Memory B cell (primary cell): ENCODE measurements at places on chromosomes 16 and 17.

DNA sequence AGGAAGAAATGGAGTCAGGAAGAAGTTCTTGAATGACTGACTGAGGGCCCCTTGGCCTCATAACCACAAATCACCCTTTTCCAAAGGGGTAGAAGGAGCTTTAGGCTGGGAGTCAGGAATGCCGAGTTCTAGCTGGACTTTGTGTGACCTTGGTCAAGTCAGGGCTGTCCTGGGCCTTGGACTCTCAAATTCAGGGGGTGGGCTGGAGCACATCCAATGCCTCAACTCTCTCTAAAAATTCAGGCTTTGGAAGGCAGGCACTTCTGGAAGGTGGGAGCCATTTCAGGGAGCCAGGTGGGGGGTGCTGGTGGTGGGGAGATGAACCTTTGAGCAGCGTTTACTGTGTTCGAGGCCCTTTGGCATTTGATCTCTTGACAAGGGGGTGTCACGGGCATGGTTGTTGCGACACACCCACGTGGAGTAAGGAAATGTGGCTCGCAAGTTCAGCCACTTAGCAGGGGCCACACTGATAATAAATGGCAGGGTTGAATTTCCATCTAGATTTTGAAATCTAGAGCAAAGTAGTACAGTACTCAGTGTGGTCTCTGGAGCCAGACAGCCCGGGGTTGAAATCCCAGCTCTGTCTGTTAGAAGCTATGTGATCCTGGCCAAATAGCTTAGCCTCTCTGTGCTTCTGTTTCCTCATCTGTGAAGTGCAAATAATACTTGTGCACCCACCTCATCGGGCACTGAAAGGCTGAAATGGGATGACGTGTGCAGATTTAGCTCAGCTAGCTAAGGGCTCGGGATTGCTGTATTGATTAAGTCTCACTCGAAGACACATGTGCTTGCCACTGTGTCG, 47.1 kb upstream of the CIBAR2 start:
- peaks cover 15% of the 10 kb centered on the region for H3K27me3 ChIP-seq
- no peak overlapping the region for H3K27ac ChIP-seq
- no peaks in the 10 kb centered on the region for H3K36me3 ChIP-seq
- H3K4me3 ChIP-seq, result no peak overlapping the region

DNA sequence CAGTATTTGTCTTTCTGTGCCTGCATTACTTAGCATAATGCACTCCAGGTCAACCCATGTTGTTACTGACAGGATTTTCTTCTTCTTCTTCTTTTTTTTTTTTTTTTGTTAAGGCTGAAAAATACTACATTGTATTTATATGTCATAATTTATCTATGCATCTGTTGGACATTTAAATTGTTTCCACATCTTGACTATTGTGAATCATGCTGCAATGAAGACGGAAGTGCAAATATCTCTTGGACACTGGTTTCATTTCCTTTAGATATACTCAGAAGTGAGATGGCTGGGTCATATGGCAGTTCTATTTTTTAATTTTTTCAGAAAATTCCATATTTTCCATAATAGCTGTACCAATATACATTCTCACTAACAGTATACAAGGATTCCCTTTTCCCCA, 272.7 kb upstream of the PMFBP1 start:
- DNase-seq, result no peak
- no peaks in the 10 kb centered on the region for H3K27me3 ChIP-seq
- no peak overlapping the region for H3K27ac ChIP-seq
- no peaks in the 10 kb centered on the region for H3K36me3 ChIP-seq

GRCh38 chr16:14483819-14484385, 146.2 kb downstream of the PARN start:
- H3K36me3 ChIP-seq, result peaks cover 36% of the 10 kb centered on the region
- H3K27me3 ChIP-seq, result no peaks in the 10 kb centered on the region
- H3K27ac ChIP-seq, result no peak overlapping the region

DNA sequence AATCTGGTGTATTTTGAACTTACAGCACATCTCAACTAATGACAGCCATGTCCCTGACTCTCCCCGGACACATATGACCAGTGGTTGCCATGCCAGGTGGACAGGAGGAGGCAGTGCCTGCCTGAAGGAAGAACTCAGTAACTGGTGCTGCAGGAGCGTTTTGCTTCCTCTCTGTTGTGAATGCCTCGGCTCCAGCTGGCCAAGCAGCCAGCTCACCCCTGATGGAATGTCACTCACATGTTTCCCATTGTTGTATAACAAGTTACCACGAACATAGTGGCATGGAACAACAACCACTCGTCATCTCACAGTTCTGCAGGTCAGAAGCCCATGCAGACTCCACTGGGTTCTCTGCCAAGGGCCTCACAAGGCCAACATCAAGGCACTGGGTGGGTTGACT, 20.1 kb upstream of the IRF8 start:
- peaks cover 13% of the 10 kb centered on the region for H3K4me1 ChIP-seq
- DNase-seq, result no peak
- no peak overlapping the region for H3K27ac ChIP-seq
- H3K36me3 ChIP-seq, result no peaks in the 10 kb centered on the region
- H3K4me3 ChIP-seq, result no peak overlapping the region

DNA sequence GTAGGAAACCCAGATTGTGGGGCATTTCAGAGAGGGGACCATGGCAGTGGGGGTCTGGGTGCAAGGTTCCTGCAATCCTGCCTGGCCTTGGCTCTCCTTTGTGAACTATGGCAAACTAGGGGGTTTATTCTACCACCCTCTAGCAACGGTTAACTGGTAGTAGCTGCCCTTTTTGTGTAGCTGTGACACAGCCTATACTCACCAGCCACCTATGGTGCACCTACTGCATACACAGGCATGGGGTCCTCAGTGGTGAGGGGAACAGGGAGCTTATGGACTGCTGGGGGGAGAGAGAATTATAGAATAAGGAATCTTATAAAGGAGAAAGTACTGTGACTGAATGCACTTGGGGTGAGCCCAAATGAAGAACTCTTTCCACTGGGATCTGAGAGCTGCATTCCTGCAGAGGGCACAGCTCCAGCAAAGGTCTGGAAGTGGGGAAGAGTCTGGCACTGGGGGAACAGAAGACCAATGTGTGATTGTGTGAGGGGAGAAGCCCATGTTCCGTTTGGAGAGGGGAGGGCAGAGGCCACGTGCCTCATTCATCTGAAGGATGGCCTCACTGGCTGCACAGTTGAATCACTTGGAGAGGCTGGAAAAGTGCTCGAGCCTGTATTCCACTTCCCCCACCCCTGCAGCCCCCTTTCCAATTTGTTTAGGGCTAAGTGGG, 2.1 kb downstream of the MT1X start:
- no peak for DNase-seq
- no peak overlapping the region for H3K4me3 ChIP-seq
- H3K27me3 ChIP-seq, result peaks cover 6% of the 10 kb centered on the region
- H3K36me3 ChIP-seq, result peaks cover 3% of the 10 kb centered on the region
- no peak overlapping the region for H3K27ac ChIP-seq
- H3K4me1 ChIP-seq, result peaks cover 9% of the 10 kb centered on the region

DNA sequence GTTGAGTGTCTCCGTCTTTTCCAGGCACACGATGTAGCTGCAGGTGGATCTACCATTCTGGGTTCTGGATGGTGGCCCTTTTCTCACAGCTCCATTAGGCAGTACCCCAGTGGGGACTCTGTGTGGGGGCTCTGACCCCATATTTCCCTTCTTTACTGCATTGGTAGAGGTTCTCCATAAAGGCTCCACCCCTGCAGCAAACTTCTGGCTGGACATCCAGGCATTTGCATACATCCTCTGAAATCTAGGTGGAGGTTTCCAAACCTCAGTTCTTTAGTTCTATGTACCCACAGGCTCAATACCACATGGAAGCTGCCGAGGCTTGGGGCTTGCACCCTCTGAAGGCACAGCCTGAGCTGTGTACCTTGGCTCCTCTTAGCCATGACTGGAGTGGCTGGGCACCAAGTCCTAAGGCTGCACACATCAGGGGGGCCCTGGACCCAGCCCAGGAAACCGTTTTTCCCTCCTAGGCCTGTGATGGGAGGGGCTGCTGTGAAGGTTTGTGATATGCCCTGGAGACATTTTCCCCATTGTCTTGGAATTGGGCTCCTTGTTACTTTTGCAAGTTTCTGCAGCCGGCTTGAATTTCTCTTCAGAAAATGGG, 14.0 kb downstream of the ABCC1 start:
- no peak overlapping the region for H3K4me3 ChIP-seq
- peaks cover 36% of the 10 kb centered on the region for H3K4me1 ChIP-seq
- no peak for DNase-seq

DNA sequence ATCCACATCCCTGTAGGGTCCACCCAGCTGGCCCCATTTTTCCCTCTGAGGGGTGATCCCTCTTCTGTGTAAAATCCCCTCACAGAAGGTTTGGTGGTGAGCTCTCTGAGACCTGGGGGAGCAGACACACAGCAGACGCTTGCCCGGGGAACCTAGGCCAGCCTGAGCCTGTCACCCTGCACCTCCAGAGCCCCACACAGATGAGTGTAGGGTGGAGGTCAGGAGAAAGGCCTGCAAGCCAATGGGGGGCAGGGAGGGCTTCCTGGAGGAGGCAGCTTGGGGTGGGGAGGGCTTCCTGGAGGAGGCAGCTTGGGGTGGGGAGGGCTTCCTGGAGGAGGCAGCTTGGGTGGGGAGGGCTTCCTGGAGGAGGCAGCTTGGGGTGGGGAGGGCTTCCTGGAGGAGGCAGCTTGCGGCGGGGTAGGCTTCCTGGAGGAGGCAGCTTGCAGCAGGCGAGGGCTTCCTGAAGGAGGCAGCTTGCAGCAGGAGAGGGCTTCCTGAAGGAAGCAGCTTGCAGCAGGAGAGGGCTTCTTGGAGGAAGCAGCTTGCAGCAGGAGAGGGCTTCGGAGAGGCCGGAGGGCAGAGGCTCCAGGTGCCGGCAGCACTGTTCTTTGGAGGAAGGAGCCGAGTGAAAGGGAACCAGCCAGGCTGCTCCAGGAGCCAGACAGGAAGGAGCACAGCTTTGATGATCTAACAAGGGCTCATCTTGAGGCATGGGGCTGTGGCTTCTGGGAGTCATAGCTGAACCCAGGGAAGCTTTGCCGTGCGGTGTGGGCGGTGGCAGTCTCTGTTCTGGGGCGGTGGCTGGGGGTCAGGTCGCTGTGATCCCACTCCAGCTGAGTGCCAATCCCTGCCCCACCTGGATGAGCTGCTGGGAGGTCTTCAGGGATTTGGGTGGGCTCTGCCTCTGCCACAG, 83.7 kb upstream of the ZNF469 start:
- no peak overlapping the region for H3K4me3 ChIP-seq
- no peaks in the 10 kb centered on the region for H3K36me3 ChIP-seq
- H3K27ac ChIP-seq, result no peak overlapping the region
- peaks cover 21% of the 10 kb centered on the region for H3K27me3 ChIP-seq
- no peaks in the 10 kb centered on the region for H3K4me1 ChIP-seq

GRCh38 chr17:13398091-13398490, 203.6 kb downstream of the HS3ST3A1 start:
- DNase-seq, result no peak
- H3K27me3 ChIP-seq, result peaks cover 2% of the 10 kb centered on the region
- H3K4me1 ChIP-seq, result no peaks in the 10 kb centered on the region
- H3K4me3 ChIP-seq, result no peak overlapping the region
- H3K27ac ChIP-seq, result no peak overlapping the region

- peaks cover 7% of the 10 kb centered on the region for H3K36me3 ChIP-seq
- H3K27ac ChIP-seq, result no peak overlapping the region
- H3K4me3 ChIP-seq, result no peak overlapping the region
- DNase-seq, result no peak
Measured at GRCh38 chr16:74558873-74559272, 48.0 kb downstream of the GLG1 start.

GRCh38 chr16:49465661-49466528, 92.3 kb downstream of the C16orf78 start:
- H3K27ac ChIP-seq, result no peak overlapping the region
- H3K27me3 ChIP-seq, result peaks cover 2% of the 10 kb centered on the region
- H3K4me3 ChIP-seq, result no peak overlapping the region

DNA sequence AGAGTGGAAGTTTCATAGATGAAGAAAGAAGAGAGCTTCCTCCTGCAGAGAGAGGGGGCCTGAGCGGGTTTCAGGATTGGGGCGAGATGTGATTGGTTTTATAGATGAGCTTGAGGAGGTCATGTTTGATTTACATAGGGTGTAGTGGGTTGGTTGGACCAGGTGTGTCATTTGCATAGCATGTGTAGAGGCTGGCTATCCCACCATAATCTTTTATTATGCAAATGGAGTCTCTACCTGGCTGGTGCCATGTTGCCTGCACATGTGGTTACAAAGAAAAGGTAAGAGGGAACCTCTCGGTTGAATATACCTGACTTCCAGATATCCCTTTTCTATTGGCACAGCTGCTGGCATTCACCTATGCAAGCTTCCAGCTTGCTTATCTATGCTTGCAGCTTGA, 228.1 kb downstream of the BCAS3 start:
- H3K27ac ChIP-seq, result no peak overlapping the region
- H3K36me3 ChIP-seq, result peaks cover 13% of the 10 kb centered on the region
- no peaks in the 10 kb centered on the region for H3K4me1 ChIP-seq
- H3K27me3 ChIP-seq, result no peaks in the 10 kb centered on the region

DNA sequence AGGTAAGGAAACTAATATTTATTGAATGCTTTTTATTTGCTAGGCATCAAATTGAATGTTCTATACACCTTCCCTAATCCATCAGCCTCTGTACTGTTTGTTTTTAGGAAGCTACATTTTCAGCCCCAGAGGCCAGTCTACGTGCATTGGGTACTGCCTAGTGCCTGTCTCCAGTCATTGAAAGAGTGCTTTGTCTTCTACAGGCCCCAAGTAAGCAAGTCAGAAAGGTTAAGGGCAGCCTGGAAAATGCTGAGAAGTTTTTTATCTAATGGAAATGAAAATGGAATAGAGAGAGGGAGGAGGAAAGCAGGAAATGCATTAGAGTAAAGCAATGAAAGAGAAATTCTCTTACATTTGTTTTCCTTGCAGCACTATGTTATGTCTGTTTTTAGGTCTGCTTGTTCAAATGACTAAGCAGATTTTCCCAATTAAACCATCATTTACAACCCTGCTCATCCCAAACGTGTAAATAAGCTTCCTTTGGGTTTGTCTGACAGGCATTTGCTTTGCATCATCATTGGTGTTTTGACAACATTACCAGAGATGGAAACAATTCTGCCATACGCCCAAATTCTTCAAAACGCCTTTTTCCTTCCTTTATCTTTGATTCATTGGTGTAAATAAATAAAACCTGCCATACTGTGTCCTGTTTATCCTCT, 116.0 kb upstream of the GOT2 start:
- H3K36me3 ChIP-seq, result no peaks in the 10 kb centered on the region
- DNase-seq, result no peak
- peaks cover under 1% of the 10 kb centered on the region for H3K4me1 ChIP-seq
- no peak overlapping the region for H3K27ac ChIP-seq
- no peaks in the 10 kb centered on the region for H3K27me3 ChIP-seq
- H3K4me3 ChIP-seq, result no peak overlapping the region

DNA sequence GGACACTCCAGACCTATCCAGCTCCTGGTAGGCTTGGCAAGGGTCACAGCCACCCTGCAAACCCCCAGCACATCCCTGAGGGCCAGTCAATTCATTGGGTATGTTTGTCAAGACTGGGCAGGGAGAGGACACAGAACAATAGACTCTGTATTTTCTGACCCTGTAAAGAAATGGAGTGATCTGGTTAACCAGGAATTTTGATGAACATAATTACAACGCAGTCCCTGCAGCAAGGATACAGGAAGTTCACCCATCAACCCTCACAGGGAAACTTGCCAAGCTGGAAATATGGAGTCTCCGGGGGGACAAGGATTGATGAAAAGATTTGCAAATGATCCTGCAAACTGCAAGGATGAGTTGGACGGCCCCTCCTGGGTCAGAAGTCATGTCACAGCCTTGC, 126.1 kb upstream of the RCVRN start:
- no peak for DNase-seq
- no peak overlapping the region for H3K27ac ChIP-seq
- H3K36me3 ChIP-seq, result no peaks in the 10 kb centered on the region
- no peak overlapping the region for H3K4me3 ChIP-seq
- H3K27me3 ChIP-seq, result no peaks in the 10 kb centered on the region
